ENCODE measurements at places on chromosomes 4 and X.

DNA sequence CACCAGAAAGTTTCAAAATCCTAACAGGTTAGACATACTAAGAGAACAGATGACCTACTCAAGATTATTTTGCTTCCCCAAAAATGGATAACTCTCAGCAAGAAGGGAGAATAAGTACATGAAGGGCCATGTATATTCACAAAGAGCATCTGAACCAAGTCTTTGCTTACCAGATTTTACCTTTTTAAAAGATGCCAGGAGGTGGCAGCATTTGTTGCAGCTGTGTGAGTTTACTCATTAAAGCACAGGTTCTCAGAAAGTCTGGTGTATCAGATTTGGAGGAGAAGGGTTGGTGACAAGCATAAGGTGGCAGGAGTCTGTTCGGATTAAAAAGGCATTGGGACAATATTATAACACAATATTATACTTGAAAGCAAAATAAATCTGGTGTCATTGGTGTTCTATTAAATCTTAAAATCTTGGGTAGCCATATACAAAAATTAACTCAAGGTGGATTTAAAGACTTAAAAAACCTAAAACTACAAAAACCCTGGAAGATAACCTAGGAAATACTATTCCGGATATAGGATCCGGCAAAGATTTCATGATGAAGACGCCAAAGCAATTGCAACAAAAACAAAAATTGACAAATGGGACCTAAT, 51.3 kb upstream of the NFKB1 start:
- DNase-seq: peak; percentile 51

GRCh38 chr4:77843628-77844027, 19.0 kb upstream of the MRPL1 start:
- DNase-seq: no peak

DNA sequence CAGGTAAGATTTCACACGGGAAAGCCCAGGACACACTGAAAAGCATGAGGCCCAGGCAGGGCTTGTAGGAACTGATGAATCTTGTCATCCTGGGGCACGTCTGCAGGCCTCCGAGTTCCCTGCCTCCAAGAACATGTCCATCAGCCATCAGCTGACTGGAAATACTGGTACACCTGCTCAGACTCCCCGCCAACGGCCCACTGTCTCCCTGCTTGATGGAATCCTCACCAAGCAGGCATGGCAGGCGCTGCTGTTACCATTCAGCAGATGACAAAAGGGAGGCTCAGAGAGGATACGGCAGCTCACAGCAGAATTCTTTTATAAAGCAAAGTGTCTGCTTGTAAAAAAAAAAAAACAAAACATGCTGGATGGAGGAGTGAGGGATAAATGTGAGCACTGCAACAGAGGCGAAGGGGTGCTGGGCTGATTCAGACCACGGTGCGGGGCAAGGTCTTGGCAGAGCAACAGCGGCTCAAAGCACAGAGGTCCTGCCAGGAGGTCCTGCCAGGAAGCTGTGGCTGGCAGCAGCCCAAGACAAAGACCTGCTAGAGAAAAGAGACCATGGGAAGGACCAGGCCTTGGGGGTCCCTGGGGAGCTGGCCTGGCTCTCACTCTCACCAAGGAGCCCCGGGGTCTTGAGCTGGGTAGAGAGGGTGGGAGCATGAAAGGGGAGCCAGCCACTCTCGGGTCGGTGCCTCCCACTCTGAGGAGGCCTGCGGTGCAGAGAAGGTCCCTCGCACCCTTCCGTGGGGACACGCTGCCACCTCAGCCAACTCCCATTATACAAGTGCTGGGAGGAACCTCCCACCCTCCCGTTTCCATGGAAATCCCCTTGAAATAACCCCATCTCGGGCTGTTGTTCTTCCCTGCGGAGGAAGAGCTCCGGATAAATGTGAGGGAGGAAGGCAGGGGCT, 25.6 kb downstream of the PPP2R2C start:
- no peak for DNase-seq

GRCh38 chr4:115515366-115515765, 401.9 kb upstream of the NDST4 start:
- no peak for DNase-seq

DNA sequence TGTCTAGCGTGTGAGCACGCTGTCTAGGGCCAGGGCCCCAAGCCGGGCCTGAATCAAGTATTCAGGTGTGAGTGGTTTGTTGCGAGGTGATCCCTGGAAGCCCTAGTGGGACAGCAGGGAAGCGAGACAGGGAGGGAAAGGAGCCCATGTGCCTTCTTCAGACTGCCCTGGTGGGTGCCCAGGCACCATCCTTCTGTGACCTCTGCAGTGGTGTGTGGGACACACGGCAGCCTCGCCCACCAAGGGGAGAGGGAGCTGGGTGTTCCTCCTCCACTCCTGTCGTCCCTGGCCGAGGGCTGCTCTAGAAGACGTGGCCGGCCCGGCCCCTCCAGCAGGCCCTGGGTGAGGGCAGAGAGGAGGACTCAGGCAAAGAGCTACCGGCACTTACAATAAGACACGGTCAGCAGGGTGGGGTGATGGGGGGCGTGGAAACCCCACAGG, 47.4 kb downstream of the HTRA3 start:
- DNase-seq: no peak

DNA sequence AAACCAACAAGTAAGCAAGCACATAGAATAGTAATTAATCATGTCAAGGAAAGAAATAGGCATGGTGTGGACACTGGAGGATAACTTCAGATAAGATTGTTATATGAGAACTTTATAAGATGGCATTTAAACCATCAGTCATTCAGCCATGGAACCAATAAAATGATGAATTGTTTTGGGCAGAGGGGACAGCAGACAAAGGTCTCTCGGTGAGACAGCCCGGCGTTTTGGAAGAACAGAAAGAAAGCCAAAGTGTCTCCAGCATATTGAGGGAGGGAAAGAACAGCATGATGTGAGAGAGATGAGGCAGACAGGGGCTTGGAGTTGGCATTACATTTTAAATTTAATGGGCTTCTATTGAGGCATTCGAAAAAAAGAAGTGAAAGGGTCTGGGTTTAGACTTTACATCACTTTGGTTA, 883 bp upstream of the PPM1K start:
- no peak for DNase-seq

DNA sequence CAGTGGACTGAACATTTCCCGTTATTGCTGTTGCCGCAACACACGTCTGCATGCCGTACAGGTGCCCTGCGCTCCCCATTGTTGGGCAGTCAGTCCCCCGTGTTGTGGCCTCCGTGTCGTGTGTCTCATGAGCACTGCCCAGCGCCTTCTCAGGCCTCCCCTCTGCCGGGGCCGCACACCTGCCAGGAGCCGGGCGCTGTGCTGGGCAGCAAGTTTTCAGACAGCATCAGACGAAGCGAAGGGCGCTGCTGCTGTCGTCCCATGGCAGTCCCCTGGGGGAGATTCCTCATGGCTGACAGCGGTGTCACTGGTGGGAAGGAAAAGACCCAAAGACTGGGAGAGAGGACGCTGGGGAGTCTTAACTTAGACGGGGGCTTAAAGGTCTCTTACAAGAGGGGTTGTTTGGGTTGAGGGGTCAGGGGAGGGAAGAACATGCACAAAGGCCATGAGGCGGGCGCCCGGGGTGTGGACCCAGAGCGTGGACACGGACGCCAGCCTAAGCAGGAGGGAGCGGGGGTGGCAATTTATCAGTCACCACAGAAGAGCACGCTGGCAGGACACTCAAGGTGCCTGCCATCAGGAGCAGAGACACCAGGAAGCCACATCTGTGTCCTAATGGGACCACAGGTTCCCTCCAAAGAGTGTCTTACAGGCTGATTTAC, 47.3 kb downstream of the RGS12 start:
- no peak for DNase-seq

GRCh38 chr4:74522251-74522991, 77.5 kb downstream of the AREG start:
- no peak for DNase-seq

GRCh38 chr4:38332699-38333098, 331.3 kb upstream of the KLF3 start:
- no peak for DNase-seq

DNA sequence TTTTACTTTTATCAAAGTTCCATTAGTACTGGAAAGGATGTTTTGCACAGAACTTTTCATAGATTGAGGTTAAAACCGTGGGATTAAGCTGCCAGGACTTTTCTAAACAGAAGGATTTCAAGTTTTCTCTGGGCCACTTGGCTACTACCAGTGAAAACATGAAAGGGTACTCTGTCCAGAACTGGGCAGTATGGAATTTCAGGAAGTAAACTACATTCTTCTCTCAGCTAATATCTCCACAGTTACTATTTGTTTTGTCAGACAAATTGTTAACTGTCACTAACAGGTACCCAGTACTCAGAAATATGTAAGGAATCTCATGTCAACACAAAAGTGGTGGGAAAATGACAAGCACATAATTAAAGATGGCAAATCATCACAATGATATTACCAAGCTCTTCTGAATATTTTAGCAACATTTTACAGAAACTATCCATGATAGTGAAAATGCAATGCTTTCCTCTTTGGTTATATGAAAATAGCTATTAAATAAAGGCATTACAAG, 454.4 kb downstream of the C4orf33 start:
- DNase-seq: no peak

DNA sequence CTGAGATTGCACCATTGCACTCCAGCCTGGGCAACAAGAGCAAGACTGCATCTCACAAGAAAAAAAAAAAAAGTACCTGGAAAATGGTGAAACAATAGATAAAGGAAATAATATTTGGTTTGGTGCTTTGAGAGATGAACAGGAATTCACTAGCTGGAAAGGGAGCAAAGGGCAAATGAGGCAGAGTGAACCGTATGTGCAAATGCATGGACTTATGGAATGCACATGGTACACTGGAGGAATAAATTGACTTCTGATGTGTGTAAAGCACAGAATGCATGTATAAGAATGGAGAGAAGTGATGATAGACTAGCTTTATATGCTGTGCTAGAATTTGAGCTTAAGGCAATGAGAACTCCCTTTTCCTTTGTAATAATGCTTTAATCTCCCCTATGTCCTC, 413.3 kb downstream of the SPRY1 start:
- no peak for DNase-seq

DNA sequence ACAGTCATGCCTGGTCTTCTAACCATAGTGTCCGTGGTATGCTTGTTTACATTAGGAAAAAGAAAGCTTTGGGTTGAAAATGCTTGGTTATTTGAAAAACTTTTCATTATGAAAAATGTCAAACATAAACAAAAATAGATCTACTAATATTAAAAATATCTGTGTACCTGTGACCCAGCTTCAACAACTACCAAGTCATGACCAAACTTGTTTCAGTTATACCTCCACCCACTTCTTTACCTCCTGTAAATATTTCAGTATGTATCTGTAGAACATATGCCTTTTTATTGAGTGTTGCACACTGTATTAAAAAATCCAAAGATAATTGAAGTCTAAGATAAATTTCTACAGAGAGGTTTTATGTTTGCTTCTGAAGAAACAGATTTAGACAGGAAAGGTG, 153.7 kb upstream of the GYPA start:
- no peak for DNase-seq

All from T-cell (primary cell).